ENCODE measurements at places on chromosomes 2 and 18.

GRCh38 chr2:232487385-232488096, at the start of gene ECEL1:
TSS of gene ECEL1 (minus strand) at chr2:232487834. CDS start at chr2:232486653, 1,181 bp downstream.
- DNase-seq: no peak

- DNase-seq: no peak
Measured at GRCh38 chr2:241235859-241236593, 47.5 kb downstream of the ANO7 start.

DNA sequence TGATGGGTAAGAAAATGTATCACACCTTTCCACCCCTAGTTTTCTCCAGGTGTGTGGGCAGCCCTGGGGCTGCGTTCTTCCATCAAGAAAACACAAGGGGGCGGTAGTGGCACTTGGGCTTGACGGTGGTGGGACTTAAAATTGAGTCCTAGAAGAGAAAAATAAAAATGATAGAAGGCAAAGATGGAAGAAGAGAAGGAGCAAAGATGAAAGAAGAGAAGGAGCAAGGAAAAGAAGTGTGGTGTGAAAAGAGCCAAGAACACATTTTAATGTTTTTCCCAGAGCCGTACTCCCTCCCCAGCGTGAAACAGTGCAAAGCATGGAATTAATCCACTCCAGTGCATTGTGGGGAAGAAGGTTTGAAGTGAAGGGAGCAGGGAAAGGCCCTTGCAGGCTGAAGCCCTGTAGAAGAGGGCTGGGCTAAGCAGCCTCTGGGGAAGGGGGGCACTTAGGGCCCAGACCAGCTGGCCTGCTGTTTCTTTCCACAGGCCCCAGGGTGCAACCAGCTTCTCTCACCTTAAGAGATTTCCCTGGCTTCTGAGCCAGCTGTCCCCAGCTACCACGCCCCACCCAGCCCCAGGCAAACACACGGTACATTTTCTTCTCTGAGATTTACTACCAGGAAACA, 256.8 kb downstream of the RNF152 start:
- DNase-seq: peak; percentile 35

DNA sequence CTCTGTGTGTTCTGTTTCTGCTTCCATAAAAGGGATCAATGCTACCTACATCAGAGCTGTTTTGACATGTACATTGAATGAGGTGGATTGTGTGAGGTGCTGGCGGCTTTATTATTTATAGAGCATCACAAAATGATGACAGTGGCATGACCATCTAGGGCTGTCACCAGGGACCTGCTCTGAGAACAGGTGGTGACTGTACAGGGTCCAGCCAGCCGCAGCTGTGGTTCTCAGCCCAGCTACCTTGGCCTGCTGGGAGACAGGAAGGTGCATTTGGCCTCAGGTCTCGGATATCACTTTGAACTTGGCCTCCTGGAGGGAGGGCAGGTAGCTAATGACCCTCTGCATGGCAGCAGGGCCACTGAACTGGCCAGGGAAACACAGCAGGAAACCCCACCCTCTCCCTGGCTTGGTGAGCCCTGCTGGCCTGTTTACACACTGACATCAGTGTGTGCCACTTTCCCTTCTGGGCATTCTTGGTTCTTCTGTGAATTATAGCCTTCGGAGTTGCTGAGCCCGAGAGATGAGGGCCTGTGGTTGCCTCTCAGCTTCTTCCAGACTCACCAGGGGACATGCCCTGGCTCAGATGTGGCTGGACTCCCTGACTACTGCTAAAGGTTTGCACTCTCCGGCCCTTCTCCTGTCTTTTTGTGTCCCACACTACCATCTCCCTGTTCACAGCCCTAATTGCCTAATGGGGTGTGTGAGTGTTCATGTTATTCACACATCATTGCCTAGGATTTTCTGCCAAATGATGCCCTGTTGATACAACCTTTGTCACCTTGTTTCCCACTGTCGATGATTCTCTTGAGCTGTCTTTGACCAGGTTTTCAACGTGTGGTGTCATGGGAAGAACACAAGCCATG, 109.2 kb upstream of the RAB12 start:
- DNase-seq: no peak

DNA sequence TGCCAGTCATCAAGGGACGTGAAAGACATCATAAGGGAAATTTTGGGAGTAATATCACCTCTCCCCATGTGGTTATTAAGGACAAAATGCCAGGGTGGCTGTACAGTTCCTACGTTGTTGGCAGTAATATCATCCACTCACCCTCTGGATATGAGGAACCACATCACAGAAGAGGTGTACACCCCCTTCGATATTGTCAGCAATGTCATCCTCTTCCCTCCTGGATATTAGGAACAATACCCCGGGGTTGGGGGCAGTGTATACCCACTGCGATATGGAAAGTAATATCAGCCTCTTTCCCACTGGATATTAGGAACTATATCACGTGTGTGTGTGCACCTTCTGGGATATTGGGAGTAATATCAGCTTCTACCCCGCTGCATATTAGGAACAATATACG, 1933.3 kb downstream of the SUCLG1 start:
- DNase-seq: no peak

- DNase-seq: no peak
Measured at GRCh38 chr18:63848159-63848558, 39.3 kb upstream of the SERPINB2 start.

- no peak for DNase-seq
Measured at GRCh38 chr2:1625281-1626001, 118.9 kb downstream of the PXDN start.

GRCh38 chr18:62678847-62679485, 36.4 kb upstream of the PHLPP1 start:
- no peak for DNase-seq

Data from stromal cell of bone marrow (primary cell).